ENCODE measurements at places on chromosomes 2 and 18.

DNA sequence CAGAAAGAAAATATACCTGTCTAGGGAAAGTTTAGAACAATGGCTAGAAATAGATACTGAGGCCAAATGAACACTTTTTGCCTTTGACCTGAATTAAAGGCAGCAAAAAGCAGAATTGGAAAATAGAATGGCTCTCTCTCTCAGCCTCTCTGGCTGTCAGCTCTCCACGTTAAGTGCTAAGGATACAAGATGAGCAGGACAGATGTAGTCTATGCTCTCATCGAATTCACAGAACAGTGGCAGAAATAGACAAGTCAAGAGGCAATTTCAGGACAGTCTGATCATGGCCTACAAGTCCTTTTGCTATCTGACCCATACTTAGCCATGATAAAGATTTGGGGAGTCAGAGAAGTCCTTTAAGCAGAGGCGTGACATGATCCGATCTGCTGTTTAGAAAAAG is 120.2 kb upstream of the CREB1 start:
- no peak for DNase-seq

- DNase-seq: no peak
These were observed 863.2 kb upstream of the CHAC2 start for GRCh38 chr2:52904355-52904891.

DNA sequence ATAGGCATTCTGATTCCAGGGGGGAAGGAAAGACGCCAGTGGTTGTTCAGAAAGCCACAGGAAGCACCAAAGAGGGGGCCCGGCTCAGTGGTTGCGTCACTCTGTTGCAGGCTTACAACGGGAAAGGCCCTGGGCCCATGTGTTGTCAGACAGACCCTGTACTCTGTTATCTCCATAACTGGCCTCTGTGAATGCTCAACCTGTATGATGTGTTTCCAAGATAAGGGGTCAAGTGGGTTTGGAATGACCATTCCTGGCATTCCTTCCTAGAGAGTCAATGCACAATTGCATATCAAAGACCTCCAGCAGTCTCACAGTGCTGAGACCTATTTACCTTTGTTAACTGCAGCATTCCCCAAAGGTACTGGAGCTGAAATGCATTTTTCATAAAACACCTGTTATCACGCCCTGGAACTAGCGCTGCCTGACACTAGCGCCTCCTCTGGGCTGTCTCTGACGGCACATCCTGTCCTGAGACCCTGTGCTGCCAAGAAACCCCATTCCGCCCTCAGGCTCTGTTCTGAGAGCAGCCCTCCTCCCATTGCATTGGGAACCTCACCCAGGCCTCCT is 13.2 kb upstream of the LRRFIP1 start:
- no peak for DNase-seq

DNA sequence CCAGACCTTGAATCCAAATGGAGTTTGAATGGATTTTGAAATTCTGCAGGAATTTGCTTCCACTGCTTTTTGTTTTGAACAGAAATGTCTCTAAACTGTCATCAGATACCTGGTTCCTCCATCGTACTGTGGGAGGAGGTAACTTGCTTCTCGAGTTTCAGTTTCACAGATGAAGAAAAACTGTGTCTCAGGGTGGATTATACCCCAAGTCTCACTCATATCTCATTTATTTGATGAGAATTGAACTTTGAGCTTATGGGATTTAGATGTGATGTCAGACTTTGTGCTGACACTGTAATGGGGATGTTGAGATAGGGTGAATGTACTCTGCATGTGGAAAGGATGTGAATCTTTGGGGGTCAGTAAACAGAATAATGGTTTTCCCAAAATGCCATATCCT is 107.5 kb downstream of the GORASP2 start:
- DNase-seq: no peak

GRCh38 chr2:46236006-46236875 is 61.0 kb upstream of the EPAS1 start:
- DNase-seq: no peak

- DNase-seq: no peak
These were observed 120.2 kb downstream of the FEZ2 start for GRCh38 chr2:36477746-36478145.

GRCh38 chr2:26849056-26849999 is 1.4 kb downstream of the DPYSL5 start:
- peak; percentile 26 for DNase-seq
